ENCODE measurements at places on chromosomes 6 and 20.

GRCh38 chr6:19880066-19880465, 42.9 kb downstream of the ID4 start:
- no peak for DNase-seq

DNA sequence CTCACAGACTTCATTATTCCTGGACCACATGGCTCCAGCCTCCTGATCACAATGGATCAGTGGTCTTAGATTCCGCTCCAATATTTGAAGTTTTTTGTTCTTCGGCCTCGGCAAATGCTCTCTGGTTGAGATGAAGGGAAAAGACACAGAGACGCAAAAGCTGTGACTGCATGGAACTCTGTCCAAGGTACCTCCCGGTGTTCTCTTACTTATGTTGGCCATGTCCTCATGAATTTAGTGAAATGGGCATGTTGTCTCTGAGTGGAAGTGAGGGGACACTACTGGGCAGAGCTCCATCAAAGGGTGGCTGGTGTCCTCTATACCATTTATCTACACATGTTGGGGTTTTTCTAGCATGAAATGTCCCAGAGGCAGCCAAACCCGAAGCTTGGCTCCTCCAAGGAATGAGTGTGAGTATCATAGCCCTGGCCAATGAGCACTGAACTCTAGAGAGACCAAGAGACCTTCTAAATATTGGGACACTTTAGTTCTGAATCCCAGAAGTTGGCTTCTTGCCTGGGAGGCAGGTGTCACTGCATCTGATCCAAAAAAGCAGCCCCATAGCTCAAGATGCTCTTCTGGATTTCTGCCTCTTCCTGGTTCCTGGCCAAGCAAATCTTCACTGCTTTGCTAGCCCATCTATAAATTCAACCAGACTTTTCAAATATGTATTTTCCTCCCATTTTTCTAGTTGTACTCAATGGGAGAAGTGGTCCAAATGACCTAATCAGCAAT, 34.1 kb downstream of the HLA-G start:
- no peak for DNase-seq

- no peak for DNase-seq
These were observed 13.5 kb upstream of the GFOD1 start for GRCh38 chr6:13500915-13501314.

DNA sequence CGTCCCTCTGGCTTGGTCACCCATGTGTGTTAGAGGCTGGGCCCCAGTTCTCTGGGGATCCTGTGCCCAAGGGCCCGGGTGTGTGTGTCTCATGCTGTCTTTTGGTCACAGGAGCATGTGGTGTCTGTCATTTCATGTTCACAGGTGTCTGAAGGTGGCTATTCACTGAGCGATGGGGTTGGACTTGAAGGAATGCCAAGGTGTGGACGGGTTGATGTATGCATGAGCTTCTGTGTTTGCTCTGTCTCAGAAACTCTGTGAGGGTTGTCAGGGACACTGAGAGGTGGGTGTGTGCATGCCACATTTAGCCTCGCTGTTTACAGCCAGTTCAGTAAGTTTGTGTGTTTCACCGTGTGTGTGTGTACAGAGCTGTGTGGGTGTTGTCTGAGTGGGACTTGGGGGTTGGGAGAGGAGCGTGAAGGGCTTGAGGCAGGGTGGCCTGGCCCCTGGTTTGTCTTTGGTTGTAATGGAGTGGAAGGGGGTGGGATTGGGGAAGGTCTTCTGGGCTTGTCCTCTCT, 1.2 kb downstream of the DDR1 start:
- DNase-seq = peak; percentile 72

DNA sequence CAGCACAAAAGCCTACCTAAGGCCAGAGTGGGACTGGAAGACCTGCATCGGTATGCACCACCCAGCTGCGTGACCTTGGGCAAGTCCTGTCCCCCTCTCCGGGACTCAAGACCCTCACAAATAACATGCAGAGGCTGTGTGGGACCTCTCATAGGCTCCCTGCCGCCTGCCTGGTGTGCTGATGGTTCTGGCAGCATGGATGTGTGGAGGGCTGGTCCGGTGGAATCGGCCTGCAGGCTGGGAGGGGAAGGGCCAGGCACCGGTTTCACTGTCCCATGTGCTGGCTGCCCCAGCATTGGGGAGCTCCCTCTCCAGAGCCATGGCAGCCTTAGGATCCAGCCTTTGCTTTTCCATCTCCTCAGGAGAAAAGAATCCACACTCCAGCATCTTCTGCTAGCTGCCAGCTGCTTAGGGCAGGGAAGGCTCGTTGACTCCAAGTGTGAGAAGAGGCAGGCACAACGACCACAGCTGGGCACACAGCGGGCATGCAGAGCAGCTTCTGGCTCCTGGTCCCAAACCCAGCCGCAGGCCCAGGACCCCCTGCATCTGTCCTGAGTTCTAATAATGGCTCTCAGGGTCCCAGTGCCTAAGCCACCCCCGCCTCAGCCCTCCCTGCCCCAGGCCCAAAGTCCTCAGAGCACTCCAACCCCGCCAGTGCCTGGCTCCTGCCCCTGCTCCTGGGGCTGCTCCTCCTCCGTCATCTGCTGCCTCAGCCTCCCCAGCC, 32.5 kb downstream of the TFEB start:
- no peak for DNase-seq

GRCh38 chr20:36491901-36492617, 49.3 kb upstream of the MYL9 start:
- no peak for DNase-seq

- no peak for DNase-seq
These were observed 2.9 kb downstream of the COL20A1 start for GRCh38 chr20:63295846-63296245.

GRCh38 chr6:33692078-33692759, 19.3 kb downstream of the UQCC2 start:
- DNase-seq = no peak

DNA sequence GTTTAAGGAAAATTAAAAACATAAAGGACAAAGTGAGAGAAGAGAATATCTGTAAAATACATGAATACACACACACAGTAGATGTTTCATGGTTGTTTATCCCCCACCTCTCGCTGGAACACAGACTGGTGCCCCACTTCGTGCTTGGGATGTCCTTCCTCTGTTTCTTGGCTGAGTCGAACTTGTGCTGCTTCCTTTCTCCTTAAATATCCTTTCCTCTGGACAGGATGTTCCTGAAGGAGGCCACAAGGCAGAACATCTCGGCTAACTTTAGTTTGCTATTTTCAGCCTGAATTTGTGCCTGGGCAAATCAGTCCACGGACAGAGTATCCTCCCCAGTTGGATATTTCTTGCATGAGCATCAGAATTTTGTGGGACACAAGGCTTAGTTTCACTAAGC, 54.7 kb upstream of the ZMYND8 start:
- DNase-seq = no peak

- no peak for DNase-seq
These were observed 3.4 kb downstream of the SLC32A1 start for GRCh38 chr20:38727607-38728190.

DNA sequence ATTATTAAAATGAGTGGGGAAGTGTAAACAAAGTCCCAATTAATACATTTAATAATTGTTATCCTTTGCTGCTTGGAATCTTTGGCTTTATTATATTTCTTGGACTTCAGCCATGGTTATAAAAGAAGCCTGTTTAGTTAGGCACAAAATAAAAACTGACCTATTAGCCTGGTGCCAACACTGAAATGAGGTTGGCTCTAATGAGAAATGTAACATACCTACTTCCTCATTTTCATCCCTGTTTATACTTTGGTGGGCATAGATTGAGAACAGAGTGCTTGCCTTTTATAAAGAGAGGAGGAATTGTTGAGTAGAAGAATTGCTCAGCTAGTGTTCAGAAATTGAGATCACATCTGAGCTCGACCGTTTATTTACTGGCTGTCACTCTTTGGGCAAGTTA, 471.3 kb downstream of the UTRN start:
- no peak for DNase-seq

GRCh38 chr20:56793916-56794315, 164.8 kb downstream of the TFAP2C start:
- no peak for DNase-seq

GRCh38 chr6:90039911-90040310, 145.6 kb downstream of the GJA10 start:
- DNase-seq = no peak

DNA sequence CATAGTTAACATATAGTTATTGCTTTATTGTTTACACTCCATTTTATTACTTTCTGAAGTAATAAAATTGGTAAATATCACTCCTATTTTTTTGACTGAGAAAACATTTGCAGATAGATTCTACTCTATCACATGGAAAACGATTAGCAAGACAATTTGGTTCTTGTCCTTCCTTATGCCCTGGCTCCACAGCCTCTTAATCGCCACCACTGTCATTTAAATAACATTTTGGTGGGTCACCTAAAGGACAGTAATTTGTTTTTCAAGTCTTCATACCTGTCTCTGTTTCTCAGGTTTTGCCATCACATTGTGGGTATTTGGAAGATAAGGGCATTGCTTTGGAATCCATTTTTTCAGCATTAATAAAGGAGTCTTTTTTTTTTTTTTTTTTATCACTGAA, 521.5 kb upstream of the IRAK1BP1 start:
- no peak for DNase-seq

DNA sequence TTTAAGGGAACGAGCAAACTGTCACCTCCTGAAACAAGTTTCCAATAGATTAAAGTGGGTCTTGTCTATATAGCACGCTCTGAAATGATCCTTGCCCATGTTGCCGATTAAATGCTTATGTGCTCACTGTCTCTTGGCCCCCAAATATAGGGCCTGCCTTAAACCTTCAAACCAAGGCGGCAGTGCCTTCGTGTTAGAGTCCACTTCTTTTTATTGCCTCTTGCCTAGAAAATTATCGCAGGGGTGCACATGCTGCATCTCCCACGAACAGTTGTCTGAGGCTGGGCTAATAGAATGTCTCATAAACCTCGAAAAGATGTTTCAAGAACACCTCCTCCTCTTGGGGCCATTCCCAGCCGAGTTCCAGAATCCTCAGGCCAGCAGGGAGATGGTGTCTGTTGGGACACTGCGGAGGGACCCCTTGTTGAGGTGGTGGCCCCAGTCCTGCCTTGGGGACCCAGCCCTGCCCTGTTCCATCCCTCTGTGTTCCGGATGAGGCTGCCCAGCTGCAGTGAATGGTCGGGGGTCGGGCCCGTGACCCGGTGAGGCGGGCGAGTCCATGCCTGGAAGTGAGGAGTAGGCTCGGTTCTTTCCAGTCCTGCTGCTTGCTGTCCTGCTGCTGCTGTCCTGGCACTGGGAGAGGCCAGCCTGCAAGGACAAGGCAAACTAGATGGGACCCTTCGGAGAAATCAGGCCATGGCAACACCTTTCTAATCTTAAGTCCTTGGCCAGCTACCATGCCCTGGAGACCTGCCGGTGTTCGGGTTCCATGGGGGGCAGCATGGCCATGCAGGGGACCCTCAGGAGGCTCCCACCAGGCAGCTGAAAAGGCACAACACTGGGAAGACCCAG, 34.7 kb upstream of the SLCO4A1 start:
- DNase-seq = peak; percentile 47

DNA sequence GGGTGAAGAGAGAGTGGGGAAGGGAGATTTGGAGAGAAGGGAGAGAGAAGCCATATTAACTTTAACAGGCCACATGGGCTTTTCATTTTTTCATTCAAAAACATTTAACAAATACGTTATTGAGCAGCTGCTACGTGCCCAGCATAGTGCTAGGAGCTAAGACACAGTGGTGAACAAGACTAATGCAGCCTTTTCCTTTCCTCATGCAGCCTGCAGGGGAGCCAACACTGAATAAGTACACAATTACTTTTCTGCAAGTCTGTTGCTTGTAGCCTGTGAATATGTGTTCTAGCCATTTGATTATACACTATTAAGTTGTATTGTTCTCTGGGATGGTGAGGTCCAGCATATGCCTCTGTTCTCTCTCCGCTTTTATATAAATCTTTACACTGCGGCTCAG, 1.9 kb upstream of the BLOC1S5 start:
- DNase-seq = no peak

DNA sequence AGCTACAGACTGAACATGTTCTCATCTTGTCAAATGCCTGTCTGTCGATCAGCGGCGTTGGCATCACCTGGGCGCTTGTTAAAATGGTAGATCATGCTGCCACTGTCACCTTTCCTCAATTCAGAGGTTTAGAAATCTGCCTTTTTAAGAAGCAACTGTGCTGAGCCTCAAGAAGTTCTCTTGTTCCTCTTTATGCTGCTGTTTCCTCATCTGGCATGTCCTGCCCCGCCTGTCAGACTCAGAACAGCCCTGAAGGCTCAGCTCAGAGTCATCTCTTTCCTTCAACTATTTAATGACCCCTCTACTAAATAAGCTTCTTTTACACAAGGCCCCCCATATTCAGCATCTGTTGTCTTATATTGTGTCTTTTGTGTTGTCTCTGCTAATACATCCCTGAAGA, 368.2 kb downstream of the EPM2A start:
- DNase-seq = no peak

DNA sequence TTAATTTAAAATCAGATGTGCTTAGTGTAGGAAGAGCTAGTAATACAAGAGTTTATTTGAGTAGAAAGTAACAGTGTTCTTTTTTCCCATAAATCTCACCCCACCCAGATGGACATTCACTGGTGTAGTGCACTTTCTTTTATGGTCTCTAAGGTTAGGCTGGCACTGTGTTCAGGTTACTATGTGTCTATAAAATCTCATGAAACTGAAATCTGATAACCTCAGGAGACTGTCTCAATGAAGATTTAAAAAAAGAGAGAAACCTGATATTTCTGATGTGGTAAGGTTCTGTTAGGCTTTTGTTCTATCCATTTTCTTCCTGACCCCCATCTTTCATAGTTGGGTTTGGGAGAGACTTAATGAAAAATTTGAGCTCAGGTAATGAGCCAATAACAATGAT, 101.2 kb upstream of the CLVS2 start:
- DNase-seq = no peak

DNA sequence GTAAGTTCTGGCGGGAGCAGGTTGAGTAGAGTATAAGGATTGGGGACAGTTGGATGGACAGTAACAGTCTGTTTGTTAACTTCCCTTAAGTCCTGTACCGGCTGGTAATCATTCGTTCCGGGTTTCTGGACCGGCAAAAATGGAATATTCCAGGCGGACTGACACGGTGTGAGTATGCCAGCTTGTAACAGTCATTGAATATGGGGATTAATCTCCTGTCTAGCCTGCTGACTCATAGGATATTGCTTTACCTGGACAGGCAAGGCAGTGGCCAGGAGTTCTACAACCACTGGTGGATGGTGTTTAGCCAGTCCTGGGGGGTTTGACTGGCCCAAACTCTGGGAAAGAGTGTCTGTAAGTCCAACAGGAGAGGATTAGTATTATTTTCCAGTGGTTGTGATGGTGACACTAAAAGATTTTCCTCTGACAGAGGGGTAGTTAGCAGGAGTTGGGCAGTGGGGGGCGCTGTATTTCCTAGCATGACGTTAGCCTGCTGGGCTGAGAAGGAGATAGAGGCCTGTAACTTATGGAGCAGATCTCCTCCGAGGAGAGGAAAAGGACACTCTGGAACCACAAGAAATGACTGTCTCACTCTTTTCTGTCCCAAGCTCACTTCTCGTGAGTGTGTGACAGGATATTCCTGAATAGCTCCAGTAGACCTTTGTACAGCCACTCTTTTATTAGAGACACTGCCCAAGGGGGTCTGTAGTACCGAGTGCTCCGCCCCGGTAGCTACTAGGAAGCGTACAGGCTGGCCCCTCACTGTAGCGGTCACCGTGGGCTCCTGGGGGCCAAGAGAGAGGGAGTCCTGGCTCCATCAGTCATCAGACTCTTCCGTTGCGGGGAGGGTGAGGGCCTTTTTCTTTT, 152.2 kb downstream of the TRIM27 start:
- no peak for DNase-seq
